ENCODE measurements at places on chromosomes 16 and 17.

DNA sequence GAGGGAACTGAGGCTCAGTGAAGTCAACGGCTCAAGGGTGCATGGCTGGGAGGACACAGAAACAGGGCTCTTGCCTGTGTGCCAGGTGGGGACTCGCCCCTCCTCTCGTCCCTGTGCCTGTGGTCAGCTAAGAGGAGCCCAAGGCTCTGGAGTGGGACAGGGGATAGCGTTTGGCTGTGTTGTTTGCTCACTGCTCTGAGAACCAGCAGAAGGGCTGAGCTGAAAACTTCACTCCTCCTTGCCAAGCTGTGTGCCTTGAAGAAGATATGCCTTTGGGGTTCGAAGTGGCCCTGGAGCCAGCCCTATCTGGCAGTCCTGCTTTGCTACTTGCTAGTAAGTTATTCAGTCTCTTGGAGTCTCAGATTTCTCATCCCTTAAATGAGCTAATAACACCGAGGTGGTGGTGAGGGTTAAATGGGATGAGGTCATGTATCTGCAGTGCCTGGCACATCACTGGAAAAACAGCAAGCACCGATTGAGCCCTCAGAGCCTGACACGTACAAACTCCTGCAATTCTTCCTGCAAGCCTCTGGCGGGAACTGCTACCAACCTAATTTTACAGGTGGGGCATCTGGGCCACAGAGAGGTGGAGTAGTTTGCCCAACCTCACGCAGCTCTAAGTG is 17.7 kb downstream of the FOXL1 start:
- no peak for DNase-seq

DNA sequence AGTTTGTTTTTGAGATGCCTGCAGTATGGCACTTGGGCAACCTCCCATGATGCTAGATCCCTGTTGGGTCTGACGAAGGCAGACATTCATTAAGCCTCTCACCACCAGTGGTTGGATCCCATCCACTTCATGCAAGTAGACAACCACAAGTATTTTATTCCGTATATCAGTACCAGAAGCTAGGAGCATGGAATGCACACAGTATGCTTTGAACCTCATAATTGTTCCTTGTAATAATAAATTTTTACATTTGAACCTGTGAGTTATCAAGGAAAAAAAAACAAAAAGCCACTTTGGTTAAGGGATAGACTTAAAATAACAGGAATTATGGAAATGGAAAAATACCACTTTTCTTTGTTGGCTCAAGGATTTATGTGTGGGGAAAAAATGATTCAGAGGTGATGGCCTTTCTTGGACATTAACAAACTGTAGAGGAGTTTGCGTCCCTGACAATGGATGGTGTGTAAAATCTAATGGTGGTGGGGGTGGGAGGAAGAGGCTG is 107.1 kb upstream of the KCNJ16 start:
- DNase-seq, result no peak

- DNase-seq, result no peak
Measured at GRCh38 chr17:78496311-78496710, 80.9 kb downstream of the DNAH17 start.

GRCh38 chr17:80842456-80843013 is 149.1 kb upstream of the CHMP6 start:
- DNase-seq, result peak; percentile 71

DNA sequence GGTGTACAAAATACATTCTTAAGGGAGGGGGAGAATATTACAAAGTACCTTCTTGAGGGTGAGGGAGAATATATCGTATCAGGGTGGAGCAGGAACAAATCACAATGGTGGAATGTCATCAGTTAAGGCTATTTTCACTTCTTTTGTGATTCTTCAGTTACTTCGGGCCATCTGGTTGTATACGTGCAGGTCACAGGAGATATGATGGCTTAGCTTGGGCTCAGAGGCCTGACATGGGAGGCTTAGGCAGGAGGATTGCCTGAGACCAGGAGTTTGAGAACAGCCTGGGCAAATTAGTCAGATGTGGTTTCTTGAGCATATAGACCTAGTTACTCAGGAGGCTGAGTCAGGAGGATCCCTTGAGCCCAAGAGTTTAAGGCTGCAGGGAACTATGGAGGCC is 13.1 kb downstream of the ODAD4 start:
- DNase-seq, result no peak

GRCh38 chr16:30743716-30744115 is 4.5 kb upstream of the PHKG2 start:
- no peak for DNase-seq

GRCh38 chr17:77184474-77184873 is 43.7 kb downstream of the SEC14L1 start:
- no peak for DNase-seq

DNA sequence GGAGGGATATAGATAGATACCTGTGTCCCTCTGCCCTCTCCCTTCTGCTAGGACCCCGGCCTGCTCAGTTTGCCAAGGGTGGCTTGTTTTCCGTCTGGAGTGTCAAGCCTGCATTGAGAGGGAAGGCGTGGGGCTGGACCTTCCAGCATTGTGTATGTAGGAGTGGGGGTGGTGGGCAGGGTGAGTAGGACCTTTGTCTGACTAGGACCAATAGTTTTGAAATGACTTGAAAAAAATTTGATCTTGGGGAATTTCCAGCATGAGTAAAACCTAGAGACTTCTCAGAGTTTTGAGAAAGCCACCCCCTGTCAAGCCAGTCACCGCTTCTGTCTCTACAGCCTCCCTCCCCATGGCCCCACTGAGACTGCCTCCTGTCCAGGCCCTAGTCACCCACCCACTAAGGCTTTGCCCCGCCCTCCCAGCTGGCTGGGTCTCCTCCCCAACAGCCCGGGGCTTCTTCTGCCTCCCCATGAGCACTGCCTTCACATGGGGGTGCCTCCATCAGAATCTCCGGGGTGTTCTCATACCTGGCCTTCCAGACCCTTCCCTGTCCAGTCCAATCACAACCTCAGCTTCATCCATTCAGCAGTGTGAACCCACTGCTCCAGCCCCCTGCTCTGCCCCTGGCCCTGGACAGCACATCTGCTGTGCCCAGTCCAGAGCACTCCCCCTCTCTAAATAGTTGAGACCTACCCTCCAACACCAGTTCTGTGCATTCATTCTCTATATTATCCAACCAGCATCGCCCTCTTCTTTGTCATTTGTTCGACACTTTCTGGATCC is 207.0 kb downstream of the MSI2 start:
- DNase-seq, result no peak

DNA sequence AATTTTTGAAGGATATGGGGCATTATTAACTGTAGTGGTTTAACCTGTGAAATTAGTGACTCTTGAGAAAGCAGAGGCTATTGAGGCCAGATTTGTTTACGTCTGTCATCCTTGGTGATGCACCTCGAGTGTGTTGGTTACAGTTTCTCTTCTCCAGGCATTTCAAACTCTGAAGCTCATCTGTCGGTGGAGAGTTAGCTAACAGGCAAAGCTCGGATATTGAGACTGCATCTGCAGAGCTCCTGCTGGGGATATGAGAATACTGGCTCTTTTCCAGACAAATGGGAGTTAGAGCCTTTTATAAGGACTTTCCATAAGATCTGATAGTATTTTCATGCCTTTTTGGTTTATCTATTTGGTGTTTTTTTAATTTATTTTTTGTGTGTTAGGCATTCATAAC is 6.7 kb downstream of the CLEC16A start:
- DNase-seq, result no peak

- no peak for DNase-seq
Measured at GRCh38 chr17:34354637-34355036, 1.6 kb upstream of the CCL13 start.

GRCh38 chr17:14843086-14843795 is 421.9 kb downstream of the PMP22 start:
- DNase-seq, result no peak

- DNase-seq, result no peak
Measured at GRCh38 chr17:43720311-43721060, 38.1 kb downstream of the SOST start.

GRCh38 chr17:1566505-1567199 is 4.1 kb upstream of the PITPNA start:
- no peak for DNase-seq

GRCh38 chr16:1157639-1158455 is 4.9 kb downstream of the CACNA1H start:
- DNase-seq, result no peak

- DNase-seq, result no peak
Measured at GRCh38 chr17:12727881-12728280, 61.4 kb upstream of the ARHGAP44 start.
